Stromal cell of bone marrow (primary cell): ENCODE measurements at places on chromosomes 4 and X.

DNA sequence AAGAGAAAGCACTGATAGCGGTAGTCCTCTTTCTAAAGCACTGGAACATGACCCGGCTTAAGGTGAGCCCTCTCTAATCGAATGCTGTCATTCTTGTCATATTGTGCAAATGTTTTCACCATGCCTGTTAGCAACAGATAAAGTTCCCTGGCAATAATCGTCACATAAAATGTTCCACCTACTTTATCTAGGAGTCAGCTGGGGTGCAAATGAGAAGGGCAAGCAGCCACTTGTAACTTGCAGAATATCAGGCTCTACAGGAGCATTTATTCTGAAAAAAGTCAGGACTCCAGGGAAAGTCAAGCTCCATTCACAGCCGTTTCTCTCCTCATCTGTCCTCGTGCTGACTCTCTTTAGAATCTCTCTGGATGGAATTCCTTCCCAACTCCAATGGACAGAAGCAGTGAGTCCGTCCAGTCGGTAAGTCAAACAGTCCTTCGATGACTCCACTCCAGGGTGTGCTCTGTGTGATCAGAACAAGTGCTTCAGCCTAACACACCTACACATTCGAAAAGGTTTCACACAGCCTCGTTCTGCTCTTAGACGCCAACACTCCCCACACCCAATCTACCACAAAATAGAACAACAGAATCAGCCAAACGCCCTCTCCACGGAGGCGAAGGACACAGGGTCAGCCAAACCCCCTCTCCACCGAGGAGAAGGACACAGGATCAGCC, 101.7 kb upstream of the FRG1 start:
- no peak for DNase-seq

DNA sequence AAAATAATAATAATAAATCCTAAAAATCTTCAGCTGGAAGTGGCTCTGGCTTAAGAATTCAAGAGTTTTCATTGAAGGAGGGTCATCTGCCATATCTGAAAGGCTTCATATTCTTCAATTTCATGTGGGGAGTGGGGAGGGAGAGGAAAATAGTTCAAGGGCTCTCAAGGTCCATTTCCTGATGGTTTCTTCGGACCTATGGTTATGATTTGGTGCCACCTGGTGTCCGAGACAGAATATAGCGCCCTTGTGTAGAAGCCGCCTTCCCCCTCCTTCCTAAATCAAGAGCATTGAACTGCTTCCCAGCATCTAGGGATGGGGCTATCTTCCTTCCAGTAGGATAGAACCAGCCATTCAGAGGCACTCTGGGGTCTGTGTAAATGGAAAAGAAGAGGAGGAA, 34.3 kb downstream of the NLGN3 start:
- peak; percentile 44 for DNase-seq

GRCh38 chr4:170420255-170420693, 330.5 kb upstream of the AADAT start:
- DNase-seq, result no peak

GRCh38 chr4:93719552-93719951, 109.0 kb upstream of the ATOH1 start:
- no peak for DNase-seq

DNA sequence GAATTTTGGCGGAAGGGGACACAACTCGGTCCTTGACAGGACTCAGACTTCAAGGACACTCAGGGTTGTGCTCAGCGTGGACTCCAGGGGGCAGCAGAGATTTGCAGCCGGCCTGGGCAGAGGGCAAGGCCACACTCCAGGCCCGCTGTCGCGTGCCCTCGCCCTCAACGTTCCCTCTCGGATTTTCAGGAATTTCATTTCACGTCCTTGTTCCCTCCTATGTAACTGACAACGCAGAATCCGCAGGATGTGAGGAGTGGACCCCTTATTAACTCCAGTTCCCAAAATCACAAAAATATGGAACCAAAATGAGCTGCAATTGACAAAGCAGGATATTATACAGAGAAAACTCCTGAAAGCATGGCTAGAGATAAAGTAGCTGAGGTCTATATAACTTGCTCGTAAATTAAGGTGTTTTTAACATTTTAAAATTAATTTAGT, 21.0 kb upstream of the DCTD start:
- no peak for DNase-seq

GRCh38 chr4:78529569-78530209, 21.9 kb upstream of the ANXA3 start:
- DNase-seq, result no peak

DNA sequence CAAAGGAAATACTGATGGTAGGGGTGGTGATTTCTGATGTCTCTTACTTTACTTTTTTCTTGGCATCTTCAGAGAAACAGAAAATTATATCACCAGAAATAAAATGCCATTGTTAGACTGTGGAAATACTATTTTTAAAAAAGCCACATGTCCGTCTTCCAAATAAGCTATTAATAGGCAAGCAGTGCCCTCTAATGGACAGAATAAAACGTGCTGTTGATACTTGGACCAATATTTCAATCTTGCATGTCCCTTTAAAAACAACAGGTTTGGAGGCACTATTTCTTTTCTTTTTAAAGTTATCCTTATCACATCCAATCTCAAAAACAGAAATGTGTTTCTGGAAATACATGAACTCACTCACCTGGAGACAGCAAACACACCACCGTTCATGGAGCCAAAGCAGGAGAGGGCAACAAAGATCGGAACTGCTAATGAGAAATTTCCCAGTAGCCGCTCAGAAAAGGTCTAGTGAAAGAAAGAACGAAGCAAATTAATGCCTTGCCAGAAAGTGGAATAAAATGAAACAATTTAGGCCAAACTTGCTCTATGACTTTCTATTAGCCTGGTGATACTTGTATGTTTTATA, 59.2 kb downstream of the SLC7A11 start:
- peak; percentile 58 for DNase-seq

DNA sequence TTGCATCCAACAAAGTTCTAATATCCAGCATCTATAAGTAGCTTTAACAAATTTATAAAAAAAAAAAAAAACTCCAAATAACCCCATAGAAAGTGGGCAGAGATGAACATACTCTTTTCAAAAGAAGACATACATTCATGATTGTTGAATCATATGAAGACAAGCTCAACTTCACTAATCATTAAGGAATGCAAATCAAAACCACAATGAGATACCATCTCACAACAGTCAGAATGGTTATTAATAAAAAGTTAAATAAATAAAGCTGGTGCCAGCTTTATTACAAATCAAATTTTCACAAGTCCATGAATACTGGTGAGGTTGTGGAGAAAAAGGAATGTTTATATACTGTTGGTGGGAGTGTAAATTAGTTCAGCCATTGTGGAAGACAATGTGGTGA, 592.0 kb downstream of the IQCM start:
- DNase-seq, result peak; percentile 4

- DNase-seq, result no peak
These were observed 13.7 kb upstream of the HTRA3 start for GRCh38 chr4:8255698-8256441.

DNA sequence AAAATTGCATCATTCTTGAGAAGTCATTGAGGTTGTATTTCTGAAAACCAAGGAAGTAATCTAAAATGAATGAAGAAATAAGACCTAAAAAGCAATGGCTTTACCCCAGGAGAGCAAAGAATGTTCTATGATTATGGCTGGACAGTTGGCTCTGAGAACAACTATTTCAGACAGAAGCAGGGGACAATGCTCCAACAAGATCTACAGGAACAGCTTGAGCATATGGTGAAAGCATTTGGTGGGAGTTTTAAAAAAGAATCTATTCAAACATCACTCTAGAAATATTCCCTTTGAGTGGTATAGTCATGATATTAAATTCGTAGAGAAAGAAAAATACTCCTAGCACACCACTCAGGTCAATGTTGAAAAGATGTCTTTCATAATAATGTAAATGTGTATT, 26.7 kb downstream of the DYNLT3 start:
- no peak for DNase-seq

DNA sequence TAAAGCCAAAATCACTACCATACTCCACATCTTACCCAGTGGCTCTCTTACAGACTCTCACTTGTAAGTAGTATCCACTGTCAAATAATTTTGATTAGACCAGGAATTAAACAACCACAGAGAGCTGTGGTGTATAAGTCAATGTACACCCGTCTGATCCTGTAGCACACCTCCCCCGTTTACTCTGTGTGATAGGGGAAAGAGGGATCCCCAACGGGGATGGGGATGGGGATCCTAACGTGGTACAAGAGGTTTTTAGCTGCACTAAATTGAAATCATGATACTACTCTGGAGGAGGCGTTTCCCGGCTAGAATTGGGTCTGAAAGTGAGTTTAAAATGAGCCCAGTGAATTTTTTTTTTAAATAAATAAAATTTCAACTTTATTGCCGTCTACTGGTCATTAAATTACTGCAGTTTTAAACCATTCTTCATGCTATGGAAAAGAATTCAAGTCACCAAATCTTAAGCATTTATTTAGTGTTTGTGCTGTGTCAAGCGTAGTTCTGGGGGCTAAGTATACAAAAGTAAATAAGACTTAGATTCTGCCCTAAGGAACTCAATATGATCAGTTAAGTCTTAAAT, 76.6 kb downstream of the INTS12 start:
- no peak for DNase-seq

GRCh38 chrX:48465336-48465933, 4.6 kb downstream of the SLC38A5 start:
- DNase-seq, result peak; percentile 75

DNA sequence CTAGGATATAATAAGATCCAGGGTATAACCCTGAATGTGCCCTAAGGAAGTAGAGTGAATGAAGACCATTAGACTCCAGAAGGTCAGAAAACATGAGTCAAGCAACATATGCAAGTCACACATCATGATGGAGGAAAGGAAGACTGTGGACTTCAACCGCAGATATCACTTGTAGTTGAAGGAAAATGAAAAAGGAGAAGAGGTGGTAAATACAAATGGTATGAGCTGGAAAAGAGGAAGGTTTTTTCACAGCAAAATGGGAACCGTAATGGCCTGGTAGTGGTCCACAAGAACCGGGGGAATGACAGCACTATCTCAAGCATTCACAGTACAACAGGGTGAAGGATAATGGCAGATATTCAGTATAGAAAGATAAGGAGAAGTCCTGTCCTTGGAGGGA, 5.2 kb upstream of the SCFD2 start:
- no peak for DNase-seq

DNA sequence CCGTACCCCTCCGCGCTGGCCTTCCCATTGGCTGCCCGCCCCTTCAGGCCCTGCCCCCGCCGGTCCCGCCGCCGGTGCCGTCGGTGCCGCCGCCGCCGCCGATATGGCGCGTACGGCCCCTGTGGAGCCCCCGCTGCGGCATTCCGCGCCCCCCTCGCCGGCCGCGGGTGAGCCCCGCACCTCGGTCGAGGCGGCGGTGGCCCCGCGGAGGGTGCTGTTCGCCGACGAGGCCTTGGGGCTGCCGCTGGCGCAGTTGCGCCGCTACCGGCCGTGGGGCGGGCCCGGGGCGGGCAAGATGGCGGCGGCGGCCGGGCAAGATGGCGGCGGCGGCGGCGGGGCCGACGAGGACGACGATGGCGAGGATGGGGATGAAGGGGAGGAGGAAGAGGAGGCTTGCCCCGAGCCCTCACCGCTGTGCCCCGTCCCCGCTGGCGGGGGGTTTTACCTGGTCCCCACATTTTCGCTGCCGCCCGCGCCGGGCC, at the start of gene PPP1R3F:
Gene PPP1R3F, plus strand, starts transcription at position 27 of the 482 bp plus-strand sequence. Its CDS starts 77 bp downstream, at position 104.
- DNase-seq, result no peak

DNA sequence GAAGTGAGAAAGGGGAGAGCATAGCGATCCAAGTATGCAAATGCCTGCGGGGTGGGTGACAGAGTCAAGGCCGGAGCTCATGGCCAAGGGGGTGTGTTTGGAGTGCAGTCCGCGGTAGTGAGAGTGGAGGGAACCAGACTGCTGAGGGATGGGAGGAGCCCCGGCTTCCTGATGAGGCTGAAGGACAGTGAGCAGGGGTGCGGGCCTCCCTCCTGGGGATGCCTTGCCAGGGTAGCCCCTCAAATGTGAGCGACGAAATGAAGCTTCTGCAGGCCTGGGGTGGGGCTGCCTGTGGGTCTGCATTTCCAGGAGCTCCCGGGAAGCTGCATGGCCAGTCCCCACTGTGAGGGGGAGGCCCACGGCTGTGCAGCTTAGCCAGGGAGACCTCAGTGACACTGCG, 45.0 kb downstream of the PSAPL1 start:
- DNase-seq, result no peak

DNA sequence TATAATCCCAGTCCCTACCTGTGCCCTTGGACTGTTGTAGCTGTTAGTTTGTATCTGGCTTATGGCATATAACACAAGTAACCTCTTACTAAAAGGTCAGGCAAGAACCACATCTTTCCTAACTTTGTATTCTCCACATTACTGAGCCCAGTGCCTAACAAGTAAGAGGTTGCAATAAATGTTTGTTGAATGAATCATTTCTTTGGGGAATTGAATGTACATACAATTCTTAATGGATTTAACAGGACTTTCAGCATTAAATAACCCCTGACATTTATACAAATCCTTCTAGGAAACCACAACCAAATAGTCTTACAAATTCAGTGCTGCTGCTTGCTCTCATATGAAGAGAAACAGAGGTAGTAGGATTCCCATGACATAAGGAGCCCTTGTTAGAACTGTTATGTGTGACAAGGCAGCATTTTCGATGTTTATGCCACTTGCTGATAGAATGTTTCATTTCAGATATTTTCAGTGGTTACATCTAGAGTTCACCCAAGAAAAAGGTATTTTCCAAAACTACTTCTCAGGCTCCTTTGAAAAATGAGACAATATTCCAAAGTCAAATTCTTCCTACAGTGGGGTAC, 62.0 kb downstream of the MBNL3 start:
- DNase-seq, result peak; percentile 32

- DNase-seq, result no peak
These were observed 373.6 kb upstream of the NDST3 start for GRCh38 chr4:117660668-117661067.

- DNase-seq, result peak; percentile 96
These were observed 6.9 kb upstream of the AFF1 start for GRCh38 chr4:86927843-86928395.

GRCh38 chrX:115584696-115585095, 23.7 kb downstream of the PLS3 start:
- peak; percentile 68 for DNase-seq

GRCh38 chr4:93334003-93334402, 494.6 kb upstream of the ATOH1 start:
- DNase-seq, result no peak

GRCh38 chrX:124190440-124190839, 142.0 kb upstream of the TEX13D start:
- DNase-seq, result no peak

GRCh38 chrX:65516756-65517155, 17.8 kb downstream of the LAS1L start:
- DNase-seq, result no peak

- no peak for DNase-seq
These were observed 52.8 kb downstream of the ANAPC10 start for GRCh38 chr4:145045180-145045579.
